ENCODE measurements at places on chromosomes 5 and 9.

GRCh38 chr5:10654566-10654965, 90.7 kb downstream of the ANKRD33B start:
- DNase-seq: no peak

DNA sequence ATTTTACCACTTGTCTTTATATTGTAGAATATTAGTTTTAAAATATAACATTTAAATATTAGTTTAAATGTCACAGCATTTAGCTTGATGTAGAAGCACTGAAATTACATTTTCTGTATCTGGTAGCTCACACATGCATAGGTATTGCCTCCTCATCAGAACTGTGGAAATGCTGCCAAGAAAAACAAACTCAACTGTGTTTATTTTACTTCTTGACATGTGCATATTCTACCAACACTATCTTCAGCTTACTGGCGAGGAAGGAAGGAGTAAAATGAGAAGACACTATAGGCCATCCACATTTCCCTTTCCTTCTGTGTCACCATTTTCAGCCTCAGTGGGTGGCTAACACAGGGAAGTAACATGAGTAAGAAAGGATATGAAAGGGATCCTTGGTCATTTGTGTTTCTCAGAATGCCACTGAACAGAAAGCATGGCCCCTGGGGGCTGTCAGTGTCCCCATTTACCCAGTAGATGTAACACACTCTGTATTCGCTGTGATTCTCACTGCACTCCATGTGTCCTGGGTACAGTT, 81.0 kb upstream of the HTR4 start:
- DNase-seq: no peak

DNA sequence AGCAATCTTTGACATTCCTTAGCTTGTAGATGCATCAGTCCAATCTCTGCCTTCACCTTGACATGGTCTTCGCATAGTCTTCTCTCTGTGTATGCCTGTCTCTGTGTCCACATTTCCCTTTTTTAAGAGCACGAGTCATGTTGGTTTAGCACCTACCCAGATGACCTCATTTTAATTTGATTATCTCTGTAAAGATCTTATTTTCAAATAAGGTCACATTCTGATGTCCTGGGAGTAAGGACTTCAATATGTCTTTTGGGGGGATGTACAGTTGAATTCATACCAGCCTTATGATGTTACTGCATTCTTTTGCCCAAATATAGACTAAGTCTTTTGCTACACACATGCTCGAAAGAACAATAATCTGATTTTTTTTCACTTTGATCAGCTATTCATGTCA, 6.9 kb downstream of the KCTD16 start:
- DNase-seq: no peak

GRCh38 chr9:21555911-21556310, 73.8 kb upstream of the IFNE start:
- no peak for DNase-seq

GRCh38 chr9:131887680-131888079, 147.8 kb upstream of the RAPGEF1 start:
- DNase-seq: no peak
